Stimulated activated naive CD8-positive, alpha-beta T cell treated with anti-CD3 and anti-CD28 coated beads, Interleukin-15, amount 100 ng/mL, for 72 hours (primary cell): ENCODE measurements at places on chromosomes 1 and 21.

DNA sequence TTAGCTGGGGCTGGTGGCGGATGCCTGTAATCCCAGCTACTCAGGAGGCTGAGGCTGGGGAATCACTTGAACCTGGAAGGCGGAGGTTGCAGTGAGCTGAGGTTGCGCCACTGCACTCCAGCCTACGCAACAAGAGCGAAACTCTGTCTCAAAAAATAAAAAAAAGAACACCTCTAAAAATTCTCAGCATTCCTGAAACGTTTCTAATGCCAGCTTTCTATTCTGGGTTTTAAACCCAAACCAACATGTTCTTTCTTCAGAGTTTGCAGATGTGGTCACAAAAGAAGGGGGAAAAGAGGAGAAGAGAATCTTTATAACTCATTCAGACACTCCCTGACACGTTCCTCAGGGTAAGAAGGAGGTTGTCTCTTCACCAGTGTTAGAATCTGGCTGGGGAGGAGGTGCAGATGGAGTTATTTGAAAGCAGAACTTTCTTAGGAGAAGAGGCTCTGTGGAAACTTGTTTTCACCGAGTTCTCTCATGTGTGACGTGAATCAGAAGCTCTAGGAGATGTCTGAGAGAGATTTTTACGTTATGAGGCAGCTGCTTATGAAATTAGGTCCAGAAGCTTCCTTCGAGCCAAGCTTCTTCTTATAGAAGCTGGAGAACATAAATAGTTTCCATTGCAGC lies 17.8 kb upstream of the CNR2 start:
- DNase-seq, result no peak

GRCh38 chr1:45008076-45008475 lies 3.0 kb downstream of the HECTD3 start:
- no peak for DNase-seq

GRCh38 chr1:244413736-244414135 lies 38.0 kb downstream of the ADSS2 start:
- no peak for DNase-seq

GRCh38 chr1:244375051-244375450 lies 76.7 kb downstream of the ADSS2 start:
- no peak for DNase-seq

- DNase-seq, result no peak
These were observed 8.9 kb downstream of the LYST start for GRCh38 chr1:235857756-235858155.

DNA sequence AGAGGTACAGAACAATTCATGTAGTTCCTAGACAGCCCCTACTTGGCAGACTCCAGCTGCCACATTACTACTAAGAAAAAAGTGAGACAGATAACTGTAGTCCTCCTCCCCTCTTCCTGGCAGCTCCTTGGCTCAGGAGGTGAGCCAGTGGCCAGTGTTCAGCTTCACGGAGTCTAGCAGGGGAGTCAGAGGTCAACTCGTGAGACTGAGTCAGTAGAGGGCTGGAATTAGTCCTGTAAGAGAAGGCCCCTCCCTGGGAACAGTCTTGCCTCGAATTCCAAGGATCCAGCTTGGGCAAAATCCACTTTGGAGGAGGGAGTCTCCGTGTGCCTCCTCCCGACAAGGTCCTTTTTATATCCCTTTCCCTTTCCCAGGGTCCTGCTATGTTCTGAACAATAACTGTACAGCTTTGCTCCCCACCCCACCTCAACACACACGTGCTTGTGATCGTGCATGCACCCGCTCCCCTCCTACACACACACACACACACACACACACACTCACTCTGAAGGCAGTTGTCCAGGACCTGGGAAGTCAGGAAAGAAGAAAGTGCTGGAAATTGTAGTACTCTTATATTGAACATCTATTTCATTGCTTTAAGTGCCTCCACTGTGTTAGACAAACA lies 22.5 kb upstream of the SLC27A3 start:
- no peak for DNase-seq

DNA sequence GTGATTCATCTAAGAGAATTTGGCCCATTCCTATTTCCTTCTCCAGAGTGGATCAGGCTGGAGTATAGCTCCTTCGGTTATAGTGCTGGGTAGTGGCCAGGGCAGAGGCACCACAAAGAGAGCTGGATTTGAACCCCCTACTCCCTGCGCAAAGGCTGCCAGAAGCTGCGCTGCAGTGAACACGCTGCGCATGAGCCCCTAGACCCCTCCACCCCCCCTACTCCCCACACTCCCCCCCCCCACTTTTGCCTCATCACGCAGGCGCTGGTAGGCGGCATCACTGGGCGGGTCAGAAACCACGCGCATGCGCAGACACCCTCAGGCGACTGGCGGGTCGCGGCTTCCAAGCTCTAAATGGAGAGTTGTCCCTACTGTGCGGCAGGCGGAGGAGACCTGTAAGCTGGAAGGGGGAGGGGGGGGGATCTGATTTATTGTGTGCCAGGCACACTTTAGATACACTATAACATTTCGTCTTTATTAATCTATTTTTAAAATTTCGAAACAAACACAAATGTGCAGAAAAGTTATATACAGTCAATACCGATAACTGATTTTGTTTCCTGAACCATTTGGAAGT lies 38.7 kb upstream of the HMGN1 start:
- peak; percentile 87 for DNase-seq

DNA sequence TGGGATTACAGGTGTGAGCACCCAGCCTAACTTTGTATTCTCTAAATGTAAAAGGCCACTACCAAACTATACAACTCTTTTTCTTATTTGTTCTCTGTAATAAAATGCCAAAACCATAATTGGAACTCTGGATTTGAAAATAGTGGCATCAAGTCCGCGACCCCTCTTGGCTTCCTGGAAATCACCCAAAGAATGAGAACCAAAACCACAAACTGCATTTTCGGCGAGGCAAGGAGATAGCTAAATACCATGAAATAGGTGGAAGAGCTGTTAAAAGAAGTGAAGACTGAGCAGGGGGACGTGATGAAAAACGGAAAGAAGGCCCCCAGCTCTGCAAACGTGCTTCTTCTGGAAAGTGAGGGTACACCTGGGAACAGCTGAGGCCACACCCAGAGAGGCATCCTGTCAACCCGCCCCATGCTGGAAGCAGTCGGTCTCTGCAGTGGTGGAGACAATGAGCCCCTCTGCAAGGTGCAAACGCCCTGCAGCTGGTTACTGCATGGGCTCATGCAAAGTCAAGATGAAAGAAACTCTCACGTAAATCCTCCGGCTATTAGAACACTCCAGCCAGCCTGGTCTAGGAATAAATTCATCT lies 22.5 kb downstream of the VPS26C start:
- DNase-seq, result no peak

DNA sequence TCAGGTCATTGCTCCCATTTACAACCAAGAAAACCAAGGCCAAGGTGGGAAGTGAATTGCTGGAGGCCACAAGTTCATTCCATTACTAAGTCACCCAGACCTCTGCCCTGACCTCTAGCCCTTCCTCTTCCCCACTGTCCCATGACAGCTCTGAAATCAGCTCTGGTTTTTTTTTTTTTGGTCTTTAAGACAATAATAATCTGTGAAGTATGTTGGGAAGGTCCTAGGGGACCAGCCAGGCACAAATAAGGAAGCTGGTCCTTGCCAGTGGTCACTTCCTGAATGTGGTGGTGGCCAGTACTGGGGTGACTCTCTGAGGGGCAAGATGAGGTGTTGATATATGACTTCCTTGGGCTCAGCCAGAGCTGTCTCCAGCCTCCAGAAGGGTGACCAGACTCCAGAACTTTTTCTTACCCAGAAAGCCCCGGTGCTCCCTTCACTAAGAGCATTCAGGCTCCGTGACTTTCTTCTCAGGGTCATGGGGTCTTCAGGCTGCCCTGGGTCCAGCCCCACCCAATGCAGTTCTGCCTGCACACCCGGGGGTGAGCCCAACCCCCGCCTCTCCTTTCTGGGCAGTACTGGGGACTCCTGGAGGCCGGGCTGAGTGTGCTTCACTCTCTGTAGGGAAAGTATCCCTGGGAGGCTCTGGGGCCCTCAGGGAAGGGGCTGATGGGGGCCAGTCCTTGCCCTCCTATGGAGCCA lies 159.6 kb downstream of the PTPRU start:
- DNase-seq, result no peak

DNA sequence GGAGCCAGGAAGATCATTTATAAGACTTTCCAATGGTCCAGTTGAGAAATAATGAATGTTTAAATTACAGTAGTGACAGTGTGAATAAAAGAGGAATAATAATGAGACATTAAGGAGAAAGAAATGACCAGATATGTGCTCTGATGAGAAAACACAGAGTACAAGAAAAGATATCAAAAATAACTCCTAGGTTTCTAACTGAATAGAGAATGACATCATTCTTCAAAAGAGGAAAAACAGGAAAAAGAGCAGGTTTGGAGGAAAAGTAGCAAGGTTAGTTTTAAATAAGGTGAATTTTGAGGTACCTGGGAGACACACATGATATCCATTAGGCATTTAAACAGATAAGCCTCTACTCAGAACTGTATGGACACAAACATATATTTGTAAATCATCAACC lies 55.0 kb downstream of the ANKRD13C start:
- DNase-seq, result no peak

DNA sequence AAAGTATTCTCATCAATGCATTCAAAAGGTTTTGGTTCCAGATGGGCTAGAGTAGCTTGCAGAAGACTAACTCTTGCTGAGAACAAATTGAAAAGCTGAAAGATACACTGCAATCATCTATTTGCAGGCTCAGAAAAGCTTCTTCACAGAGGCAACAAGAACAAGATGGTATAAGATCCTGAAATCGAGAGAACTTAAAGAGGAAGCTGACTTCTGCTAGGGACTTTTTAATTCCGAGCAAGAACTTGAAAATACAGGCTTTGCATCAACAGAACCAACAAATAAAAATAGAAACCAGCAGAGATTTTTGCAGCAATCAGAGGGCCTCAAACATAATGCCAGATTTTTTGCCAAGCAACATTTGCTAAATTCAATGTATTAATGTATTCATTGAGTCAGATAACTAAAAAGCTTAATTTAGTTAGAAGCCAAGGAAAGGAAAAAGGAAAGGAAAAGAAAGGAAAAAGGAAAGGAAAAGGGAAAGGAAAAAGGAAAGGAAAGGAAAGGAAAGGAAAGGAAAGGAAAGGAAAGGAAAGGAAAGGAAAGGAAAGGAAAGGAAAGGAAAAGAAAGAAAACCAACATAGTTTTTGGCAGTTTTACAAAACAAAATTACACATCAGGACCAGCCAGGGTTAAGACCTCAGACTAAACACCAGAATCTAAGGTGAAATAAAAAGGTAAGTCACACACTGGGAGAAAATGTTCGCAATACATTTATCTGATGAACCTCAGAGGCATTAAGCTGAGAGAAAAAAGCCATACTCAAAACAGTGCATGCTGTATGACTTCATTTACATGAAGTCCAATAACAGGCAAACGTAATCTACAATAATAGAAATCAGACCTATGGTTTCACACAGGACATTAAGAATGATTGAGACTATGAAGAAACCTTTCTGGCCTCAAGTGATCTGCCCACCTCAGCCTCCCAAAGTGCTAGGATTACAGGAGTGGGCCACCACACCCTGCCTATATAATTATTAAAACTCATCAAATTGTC lies 42.6 kb downstream of the FAF1 start:
- no peak for DNase-seq

DNA sequence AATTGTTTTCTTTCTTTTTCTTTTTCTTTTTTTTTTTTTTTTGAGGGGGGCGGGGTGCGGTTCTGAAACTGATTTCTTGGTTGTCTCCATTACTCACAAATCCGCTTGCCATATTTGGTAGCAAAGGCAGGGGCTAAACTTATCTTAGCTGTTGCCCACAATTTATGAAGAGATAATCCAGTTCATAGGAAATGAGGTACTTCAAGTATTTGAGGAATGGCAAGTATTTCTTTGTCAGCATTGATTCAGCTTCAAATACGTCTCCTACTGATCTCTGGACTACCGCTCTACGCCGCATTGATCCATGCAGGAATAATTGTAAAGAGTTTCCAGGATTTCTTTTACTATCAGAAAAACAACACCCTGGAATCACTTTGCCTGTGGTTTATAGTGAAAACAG lies 289.2 kb upstream of the DPYD start:
- no peak for DNase-seq

GRCh38 chr1:55781944-55782482 lies 566.8 kb upstream of the USP24 start:
- DNase-seq, result no peak

- DNase-seq, result peak; percentile 76
These were observed 8.6 kb downstream of the ZNF496 start for GRCh38 chr1:247322849-247323586.

- no peak for DNase-seq
These were observed 147.2 kb upstream of the DPYD start for GRCh38 chr1:98068016-98068415.
